ENCODE measurements at places on chromosomes 13 and 19. TPM values are rescaled to one million over a fixed set of nuclear protein-coding genes. Genes with fewer than 3 reads are reported as not detected.

GRCh38 chr19:33408116-33408515 is 34.6 kb downstream of the CEBPG start:
- peaks cover 6% of the 10 kb centered on the region for H3K4me1 ChIP-seq
- H3K27ac ChIP-seq, result no peak overlapping the region
- H3K27me3 ChIP-seq, result no peaks in the 10 kb centered on the region
- DNase-seq, result no peak
- no peaks in the 10 kb centered on the region for H3K36me3 ChIP-seq
- H3K4me3 ChIP-seq, result no peak overlapping the region

GRCh38 chr13:40667622-40667978 is 1.2 kb upstream of the FOXO1 start:
- peaks cover 15% of the 10 kb centered on the region for H3K4me1 ChIP-seq
- peak overlapping the region; percentile 45 for H3K27ac ChIP-seq
- peak overlapping the region; percentile 94 for H3K4me3 ChIP-seq
- H3K27me3 ChIP-seq, result no peaks in the 10 kb centered on the region
- no peak for DNase-seq
- H3K36me3 ChIP-seq, result no peaks in the 10 kb centered on the region

DNA sequence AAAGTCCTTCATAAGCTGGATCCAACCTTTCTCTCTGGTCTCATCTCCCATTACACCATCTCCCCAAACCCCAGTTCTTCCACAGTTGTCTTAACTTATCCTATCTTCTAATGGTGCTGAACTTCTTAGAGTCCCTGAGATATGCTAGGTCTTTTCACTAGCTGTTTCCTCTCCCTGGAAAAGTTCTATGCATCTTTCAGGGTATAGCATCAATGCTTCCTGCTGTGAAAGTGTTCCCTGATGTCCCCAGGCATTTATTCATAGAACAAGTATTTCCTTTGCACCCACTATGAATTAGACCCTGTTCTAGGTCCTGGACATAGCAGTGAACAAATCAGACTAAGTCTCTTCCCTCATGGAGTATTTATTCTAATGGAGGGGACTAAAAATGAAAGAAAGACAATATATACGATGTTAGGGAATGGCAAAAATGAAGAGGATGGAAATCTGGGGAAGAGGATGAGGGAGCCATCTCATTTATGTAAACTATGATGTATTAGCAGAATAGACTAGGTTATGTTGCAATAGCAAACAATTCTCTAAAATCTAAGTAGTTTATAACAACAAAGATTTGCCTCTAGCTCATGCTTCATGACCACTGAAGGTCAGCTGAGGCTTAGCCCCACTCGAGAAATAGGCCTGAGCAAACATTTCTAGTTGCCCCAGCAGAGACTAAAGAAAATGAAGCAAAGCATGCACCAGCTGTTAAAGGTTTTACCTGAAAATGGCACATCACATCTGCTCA is 120.0 kb downstream of the CYSLTR2 start:
- H3K27ac ChIP-seq, result no peak overlapping the region
- no peak overlapping the region for H3K4me3 ChIP-seq
- DNase-seq, result no peak
- no peaks in the 10 kb centered on the region for H3K27me3 ChIP-seq

DNA sequence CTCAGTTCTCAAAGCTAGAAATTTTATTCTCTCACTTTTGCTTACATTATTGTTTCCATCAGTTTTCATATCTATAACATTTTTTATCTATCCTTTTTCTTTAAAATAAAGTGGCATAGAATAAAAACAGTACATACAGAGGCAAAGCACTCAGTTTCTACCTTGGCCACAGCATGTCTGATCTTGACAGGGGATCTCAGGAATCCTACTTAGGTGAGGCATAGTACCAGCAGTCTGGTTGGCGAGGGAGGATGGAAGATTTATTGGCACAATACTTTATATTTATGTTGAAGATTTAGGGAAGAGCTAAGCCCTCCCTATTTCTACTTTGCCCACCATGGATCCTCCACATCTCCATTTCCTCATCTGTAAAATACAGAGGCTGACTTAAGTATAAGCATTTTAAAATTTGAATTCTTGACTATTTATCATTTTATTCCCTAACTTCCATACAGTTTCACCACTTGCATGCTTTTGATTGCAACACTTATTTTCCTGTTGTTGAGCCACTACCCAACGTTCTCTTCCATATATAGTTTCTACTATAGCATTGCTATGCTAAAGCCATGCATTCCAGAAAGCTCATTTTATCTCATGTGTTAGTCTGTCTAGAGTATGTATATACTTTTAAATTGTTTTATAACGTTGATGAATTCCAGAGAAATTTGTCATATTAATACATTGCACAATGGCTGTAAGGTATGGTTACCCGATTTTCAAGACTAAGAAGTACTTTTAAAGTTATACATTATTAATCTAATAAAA is 506.7 kb downstream of the KCTD12 start:
- no peak overlapping the region for H3K4me3 ChIP-seq
- no peak overlapping the region for H3K27ac ChIP-seq
- no peak for DNase-seq
- no peaks in the 10 kb centered on the region for H3K27me3 ChIP-seq
- no peaks in the 10 kb centered on the region for H3K36me3 ChIP-seq

The COL5A3 gene
- total RNA-seq, result 3.4 TPM

The ZNF606 gene
- total RNA-seq, result 35.8 TPM

The TMEM145 gene
- total RNA-seq, result not detected

DNA sequence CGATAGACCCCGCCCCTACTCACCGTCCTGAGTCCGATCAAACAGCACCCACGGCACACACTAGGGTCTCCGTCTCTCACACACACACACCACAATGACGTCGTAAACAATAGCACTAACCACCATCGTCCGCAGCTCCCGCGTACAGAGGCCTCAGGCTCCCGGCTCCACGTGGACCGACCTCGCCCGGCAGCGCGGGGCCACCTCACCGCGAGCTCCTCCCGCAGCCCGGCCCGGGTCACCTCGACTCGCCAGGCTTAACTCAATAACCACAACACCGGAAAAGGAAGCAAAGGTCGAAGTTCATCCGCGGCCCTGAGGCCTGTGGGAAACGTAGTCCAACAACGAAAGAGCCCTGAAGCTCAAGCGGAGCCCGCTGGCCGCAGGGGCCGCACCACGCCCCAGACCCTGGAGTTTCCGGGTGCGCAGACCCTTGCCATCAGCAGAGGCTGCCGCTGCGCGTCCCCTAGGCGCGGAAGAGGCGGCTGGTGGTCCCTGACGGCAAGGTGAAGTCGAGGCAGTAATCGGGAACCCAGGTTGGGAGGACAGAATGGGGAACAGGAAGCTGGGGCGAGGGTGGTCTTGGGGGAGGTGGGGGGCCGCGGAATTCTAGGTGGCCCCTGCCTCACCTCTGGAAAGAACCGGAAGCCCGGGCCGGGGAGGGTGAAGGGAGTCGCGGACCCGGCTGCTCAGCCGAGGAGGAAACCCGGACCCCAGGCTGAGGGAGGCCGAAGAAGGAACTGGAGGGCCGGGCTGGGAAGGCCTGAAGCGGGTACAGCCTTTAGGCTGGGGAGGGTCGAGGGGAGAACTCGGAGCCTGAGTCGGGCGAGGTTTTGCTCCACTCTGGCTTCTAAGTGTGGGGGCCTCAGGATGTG is at the start of gene ZNF529:
Gene ZNF529 (minus strand): TSS at position 273 of the 875 bp plus-strand sequence. CDS start 946 bp downstream, outside the sequence.
- peak within 1 kb of the TSS; percentile 96 for H3K27ac ChIP-seq
- H3K4me1 ChIP-seq, result peaks cover 13% of the 10 kb centered on the region
- DNase-seq, result peak; percentile 92
- H3K27me3 ChIP-seq, result no peaks in the 10 kb centered on the region
- peak within 1 kb of the TSS; percentile 94 for H3K4me3 ChIP-seq
- peaks cover 3% of the 10 kb centered on the region for H3K36me3 ChIP-seq

The SHFL gene
- total RNA-seq, result 75.5 TPM

DNA sequence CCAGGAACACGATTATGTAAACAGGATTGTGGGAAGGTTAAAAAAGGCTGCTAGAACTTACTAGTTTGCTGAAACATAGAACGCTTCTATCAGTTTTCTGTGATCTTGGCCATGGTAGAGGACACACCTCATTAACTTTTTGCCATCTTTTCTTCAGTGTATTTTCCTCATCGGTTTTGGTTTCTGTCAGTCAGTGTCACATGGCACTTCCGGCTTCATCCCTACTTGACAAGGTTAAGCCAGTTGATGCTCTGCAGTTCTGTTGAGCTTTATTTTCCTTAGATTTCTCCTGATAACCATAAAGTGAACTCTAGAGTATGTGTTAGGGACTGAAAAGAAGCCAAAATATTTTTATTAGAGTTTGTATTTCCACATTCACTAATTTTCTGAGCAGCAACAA is 147.5 kb downstream of the NDFIP2 start:
- no peak for DNase-seq
- no peak overlapping the region for H3K27ac ChIP-seq
- no peak overlapping the region for H3K4me3 ChIP-seq
- H3K27me3 ChIP-seq, result no peaks in the 10 kb centered on the region

The CCDC194 gene
- total RNA-seq, result 1.9 TPM

DNA sequence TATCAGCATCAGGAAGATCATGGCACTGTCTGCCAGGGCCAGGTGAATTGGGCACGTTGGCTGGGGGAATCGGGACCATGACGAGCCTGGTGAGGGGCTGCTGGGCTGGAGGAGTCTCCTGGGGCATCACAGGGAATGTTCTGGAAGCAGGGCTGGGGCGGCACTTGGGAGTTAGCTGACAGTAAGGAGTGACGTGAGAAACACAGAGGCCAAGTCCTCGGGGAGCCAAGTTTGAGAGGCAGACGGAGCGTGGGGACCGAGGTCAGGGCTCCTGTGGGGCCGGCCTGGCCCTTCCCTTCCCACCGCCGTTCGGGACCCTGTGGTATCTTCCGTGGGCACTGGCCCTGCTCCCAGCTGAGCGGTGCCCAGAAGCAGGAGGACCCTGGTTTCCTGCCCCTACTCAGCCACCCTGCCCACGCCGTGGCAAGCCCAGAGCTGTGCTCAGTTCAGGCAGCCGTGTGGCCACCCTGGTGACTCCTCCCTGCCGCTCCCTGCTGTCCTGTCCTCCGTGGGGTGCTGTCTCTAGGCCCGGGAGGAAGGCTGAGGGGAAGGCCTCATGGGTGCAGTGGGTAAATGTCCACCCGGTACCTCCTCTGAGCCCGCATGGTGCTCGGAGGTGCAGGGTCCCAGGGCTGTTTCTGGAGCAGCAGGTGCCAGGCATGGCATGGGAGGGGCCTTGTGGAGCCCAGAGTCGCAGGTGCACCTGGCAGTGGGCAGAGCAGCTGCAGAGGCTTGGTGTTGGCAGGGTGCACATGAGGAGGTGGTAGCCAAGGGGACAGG is 25.2 kb downstream of the CRTC1 start:
- no peaks in the 10 kb centered on the region for H3K27me3 ChIP-seq
- no peak overlapping the region for H3K27ac ChIP-seq
- H3K4me3 ChIP-seq, result no peak overlapping the region
- H3K4me1 ChIP-seq, result peaks cover 32% of the 10 kb centered on the region

DNA sequence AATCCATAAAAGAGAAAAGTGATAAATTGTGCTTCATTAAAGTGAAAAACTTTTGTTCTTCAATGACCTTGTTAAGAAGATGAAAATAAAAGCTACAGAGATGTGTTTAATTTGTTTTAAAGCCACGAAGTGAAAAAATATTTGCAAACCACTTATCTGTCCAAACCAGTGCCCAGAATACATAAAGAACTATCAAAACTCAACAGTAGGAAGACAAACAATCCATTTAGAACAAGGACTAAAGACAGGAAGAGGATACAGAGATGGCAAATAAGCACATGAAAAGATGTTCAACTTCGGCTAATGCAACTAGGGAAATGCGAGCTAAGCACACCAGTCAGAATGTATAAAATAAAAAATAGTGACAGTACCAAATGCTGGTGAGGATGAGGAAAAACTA is 15.0 kb downstream of the GJB6 start:
- H3K4me1 ChIP-seq, result no peaks in the 10 kb centered on the region
- H3K27ac ChIP-seq, result no peak overlapping the region
- H3K4me3 ChIP-seq, result no peak overlapping the region

DNA sequence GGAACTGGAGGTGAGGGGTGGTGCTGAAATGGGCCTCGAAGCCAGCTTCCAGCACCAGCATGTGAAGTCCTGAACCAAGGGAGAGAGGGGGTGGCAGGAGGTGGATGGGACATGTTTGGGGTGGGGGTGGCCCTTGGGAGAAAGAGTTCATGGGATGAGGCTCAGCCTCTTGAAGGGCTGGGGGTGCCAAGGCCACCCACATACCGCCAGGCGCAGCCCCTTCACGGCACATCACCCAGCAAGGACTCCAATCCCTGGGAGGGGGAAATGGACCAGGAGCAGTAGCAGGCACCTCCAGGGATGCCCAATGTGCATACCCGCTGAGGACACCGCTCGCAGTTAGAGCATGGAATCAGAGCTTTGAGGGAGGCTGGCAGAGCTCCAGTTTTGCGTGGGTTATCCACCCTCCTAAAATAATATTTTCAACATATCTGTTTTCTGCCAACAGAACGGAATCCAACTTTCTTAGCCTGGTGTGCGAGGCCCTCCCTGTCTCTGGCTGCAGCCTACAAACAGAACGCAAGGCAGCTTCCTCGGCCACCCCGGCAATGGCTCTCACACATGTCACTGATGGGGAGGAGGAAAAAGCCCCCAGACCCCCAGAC is 140.5 kb upstream of the VSTM2B start:
- H3K36me3 ChIP-seq, result no peaks in the 10 kb centered on the region
- H3K4me1 ChIP-seq, result no peaks in the 10 kb centered on the region
- no peak for DNase-seq
- peaks cover 30% of the 10 kb centered on the region for H3K27me3 ChIP-seq

The SOX1 gene
- total RNA-seq, result not detected

DNA sequence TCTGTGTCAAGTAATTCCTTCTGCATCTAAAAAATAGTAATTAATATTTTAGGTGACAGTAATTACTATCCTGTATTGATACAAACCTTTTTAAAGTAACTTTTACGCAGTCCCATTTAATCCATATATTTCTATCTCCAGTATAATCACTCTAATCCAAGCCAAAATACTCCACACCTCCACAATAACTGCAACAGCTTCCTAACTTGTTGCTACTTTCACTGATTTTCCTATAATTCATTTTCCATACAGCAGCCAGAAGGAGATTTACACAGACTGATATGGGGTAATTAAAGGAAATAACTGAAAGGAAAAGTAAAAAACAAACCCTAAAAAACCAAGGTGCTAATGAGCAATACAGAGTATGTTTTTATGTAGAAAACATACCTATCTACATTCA is 64.9 kb downstream of the RBM26 start:
- no peaks in the 10 kb centered on the region for H3K4me1 ChIP-seq
- H3K36me3 ChIP-seq, result peaks cover 82% of the 10 kb centered on the region
- H3K27ac ChIP-seq, result no peak overlapping the region

The SYNE4 gene
- 3.7 TPM for total RNA-seq

- H3K4me3 ChIP-seq, result no peak overlapping the region
- no peaks in the 10 kb centered on the region for H3K4me1 ChIP-seq
- DNase-seq, result no peak
- no peaks in the 10 kb centered on the region for H3K36me3 ChIP-seq
Observed at GRCh38 chr13:85277748-85278147, 521.5 kb downstream of the SLITRK6 start.

DNA sequence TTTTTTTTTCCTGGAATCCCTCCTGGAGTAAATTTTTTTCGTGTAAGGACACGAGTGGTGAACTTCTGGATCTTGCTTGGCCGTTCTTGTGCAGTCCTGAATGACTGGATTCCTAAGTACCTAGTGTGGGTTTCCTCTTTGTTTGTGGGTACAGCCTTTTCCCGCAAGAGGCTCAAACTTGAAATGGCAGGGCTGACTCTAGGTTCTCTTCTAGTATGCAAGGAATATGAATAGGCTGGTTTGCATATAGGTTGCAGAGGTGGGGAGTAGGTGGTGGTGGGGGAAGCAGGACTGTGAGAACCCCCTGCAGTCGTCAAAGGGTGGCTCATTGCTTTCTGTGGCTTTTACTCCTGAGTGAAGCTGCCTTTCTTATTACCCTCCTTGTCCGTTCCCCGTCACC is 13.6 kb downstream of the UBAC2 start:
- H3K36me3 ChIP-seq, result no peaks in the 10 kb centered on the region
- peaks cover 53% of the 10 kb centered on the region for H3K4me1 ChIP-seq
- H3K27me3 ChIP-seq, result no peaks in the 10 kb centered on the region
- DNase-seq, result no peak
- peak overlapping the region; percentile 83 for H3K27ac ChIP-seq
- H3K4me3 ChIP-seq, result peak overlapping the region; percentile 47
